ENCODE measurements at places on chromosomes 1 and 21.

DNA sequence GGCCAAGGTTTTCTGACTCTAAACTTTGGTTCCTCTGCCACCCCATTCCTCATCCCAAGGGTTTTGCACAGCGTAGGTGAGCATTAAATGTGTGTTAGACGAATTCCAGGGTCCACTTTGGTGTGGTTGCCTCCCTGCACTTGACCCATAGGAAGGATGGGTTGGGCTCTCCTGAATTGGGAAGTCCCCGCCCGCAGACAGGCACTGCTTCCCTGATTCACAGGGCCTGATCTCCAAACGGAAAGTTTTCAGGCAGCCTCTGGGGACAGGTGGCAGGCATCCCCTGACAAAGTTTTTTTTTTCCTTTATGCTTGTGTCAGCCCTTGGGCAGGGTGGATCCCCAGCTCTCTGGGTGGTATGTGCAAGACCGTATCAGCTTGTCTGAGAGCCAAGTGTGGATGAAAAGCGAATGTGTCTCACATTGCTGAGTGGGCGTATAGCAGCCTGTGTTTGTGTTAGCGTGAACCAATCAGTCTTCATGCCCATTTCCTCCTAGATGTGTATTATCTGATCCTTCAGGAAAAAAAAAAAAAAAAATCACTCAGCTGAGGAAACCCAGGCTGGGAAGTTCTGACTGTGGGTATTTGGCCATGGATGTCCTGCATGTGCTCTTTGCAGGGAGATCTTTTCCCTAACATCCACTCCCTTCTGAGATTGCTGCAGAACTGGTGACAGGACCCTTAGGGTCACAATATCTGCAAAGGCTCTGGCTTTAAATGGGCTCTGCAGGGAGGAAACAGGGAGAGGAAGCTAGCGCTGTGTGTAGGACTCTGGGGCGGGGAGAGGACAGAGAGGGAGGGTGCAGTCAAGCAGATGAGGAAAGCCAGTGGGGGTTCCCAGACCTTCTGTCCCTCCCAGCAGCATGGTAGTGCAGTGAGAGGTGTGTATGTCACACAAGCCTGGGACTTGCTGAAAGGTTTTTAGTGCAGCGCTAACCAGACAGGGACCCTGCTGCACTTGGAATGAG, 42.2 kb upstream of the TRABD2B start:
- no peak for DNase-seq

GRCh38 chr1:87979079-87979478, 650.4 kb downstream of the LMO4 start:
- DNase-seq, result no peak

DNA sequence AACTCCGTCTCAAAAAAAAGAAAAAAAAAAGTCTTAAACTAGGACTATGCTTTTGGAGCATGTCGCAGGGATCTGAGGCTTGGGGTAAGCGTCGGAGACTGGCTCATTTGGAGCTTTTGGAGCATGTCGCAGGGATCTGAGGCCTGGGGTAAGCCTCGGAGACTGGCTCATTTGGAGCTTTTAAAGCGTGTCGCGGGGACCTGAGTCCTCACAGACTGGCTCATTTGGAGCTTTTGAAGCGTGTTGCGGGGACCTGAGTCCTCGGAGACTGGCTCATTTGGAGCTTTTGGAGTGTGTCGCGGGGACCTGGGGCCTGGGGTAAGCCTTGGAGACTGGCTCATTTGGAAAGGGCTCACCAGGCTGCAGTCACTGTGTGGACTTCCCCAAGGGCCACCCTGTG, 13.6 kb upstream of the TSPEAR start:
- DNase-seq, result no peak

GRCh38 chr1:162386292-162387225, 5.0 kb downstream of the C1orf226 start:
- DNase-seq, result no peak

DNA sequence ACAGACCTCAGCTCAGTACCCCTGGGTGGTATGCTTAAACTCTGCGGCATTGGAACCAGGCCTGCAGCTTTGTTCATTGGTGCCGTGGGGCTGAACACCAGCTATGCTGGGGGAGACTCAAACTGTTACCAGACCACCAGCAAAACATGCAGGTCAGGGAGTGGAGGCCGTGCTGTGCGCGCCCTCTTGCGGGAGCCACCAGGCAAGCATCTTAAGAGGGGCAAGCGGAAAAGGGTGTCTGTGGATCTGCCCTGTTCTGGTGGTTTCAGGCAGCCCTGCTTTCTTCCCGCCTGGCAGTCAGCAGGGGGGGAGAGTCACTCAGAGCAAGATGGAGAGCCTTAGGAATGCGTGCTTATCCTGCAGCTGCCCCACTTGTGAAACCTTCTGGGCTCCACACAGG, 276.9 kb upstream of the ZRANB2 start:
- DNase-seq, result no peak

GRCh38 chr21:42575111-42575510, 61.5 kb downstream of the SLC37A1 start:
- no peak for DNase-seq

- DNase-seq, result no peak
Measured at GRCh38 chr1:221632072-221632471, 109.8 kb downstream of the DUSP10 start.

- no peak for DNase-seq
Measured at GRCh38 chr1:18564676-18565075, 66.0 kb upstream of the PAX7 start.

DNA sequence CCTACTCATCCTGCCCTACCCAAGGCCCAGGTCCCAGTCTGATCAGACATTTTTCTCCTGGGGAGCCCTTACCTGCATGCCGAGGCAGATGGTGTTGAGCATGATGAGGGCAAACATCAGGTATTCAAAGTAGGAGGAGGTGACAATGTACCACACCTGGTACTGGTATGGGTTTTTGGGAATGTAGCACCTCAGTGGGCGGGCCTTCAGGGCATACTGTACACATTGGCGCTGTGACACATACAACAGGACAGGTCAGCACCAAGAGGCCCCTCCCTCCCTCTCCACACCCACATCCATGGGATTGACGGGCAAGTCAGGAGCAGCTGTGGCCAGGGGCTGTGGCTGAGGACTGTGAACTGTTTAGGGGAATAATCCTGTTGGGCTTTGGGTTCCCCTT, 37.1 kb upstream of the KIF21B start:
- no peak for DNase-seq

DNA sequence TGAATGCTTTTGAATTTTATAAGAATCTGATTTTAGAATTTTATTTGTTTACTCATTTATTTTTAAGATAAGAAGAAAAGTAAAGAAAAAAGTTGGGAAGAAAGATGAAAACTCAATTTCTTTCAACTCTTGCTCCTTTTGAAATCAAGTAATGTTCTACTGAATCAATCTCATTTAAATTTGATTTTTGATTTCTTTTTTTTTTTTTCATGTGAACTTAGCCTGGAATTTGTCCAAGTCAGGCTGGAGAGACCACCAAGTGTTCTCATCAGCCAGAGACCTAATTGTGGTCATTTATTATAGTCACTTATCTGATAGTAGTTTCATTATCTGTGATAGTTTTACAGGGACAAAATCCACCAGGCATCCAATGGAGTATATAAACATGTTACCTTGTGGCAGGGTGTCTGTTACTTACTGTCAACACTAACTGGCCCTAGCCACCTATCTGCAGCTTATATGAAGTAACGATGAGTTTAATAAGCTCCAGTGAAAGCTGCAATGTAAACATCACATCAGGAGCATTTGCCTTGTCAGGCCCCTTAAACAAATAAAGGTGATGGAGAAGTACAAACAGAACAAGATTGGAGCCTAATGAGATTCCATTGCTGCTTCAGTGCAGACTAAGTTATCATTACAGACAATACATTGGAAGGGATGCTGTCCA, 39.2 kb downstream of the HLX start:
- DNase-seq, result no peak

DNA sequence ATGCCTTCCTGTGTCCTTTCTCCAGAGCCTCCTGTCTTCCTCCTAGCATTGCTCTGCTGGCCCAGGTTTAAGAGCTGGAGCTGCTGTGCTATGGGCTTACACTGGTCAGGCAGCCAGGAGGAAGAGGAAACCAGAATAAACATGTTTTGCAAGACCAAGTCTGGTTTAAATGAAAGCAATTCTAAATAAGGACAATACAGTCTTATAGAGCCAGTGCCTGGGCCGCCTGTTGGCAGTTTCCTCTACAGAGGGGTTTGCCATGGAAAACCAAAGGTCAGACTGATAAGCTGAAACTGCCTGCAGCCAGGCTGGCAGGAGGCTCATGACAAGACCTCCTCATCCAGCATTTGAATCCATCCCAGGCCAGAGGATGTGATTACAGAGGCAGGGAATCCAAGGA, 92.9 kb upstream of the FGGY start:
- no peak for DNase-seq

- DNase-seq, result no peak
Measured at GRCh38 chr1:159089184-159089791, 12.7 kb upstream of the AIM2 start.

GRCh38 chr1:178739285-178740045, 14.4 kb downstream of the RALGPS2 start:
- DNase-seq, result no peak

GRCh38 chr1:239951511-239952140, 140.1 kb upstream of the FMN2 start:
- no peak for DNase-seq

DNA sequence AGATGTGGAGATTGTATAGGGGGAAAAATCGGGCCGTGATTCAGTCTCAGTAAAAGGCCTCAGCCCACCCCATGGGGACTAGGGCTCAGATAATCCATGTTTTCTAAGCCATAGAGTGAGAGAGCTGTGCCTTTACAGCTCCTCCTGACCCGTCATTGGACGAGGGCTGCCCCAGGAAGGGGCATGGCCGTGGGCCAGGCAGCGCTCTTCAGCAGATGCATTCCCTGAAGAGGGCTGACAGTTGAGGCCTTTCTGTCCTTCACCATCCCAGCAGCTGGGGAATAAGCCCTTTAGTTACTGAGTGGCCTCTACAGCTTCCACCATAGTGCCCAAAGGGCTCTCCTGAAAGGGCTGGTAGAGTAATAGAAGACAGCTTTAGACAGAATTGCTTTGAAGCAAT, 57.2 kb downstream of the ST3GAL3 start:
- DNase-seq, result no peak

GRCh38 chr1:45913183-45913683, 109.8 kb downstream of the MAST2 start:
- no peak for DNase-seq

DNA sequence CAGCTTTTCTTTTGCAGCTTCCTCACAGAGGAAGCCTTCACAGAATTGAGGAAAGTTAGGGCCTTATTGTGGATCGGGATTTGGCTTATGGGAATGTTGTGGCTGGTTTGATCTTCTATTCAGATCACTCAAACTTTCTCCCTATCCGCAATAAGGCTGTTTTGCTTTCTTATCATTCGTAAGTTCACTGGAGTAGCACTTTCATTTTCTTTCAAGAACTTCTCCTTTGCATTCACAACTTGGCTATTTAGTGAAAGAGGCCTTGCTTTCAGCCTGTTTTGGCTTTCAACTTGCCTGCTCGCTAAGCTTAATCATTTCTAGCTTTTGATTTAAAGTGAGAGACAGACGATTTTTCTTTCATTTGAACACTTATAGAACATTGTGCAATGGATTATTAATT, 181.9 kb upstream of the B3GALT2 start:
- DNase-seq, result no peak

GRCh38 chr1:203520315-203520714, 26.4 kb downstream of the OPTC start:
- no peak for DNase-seq

DNA sequence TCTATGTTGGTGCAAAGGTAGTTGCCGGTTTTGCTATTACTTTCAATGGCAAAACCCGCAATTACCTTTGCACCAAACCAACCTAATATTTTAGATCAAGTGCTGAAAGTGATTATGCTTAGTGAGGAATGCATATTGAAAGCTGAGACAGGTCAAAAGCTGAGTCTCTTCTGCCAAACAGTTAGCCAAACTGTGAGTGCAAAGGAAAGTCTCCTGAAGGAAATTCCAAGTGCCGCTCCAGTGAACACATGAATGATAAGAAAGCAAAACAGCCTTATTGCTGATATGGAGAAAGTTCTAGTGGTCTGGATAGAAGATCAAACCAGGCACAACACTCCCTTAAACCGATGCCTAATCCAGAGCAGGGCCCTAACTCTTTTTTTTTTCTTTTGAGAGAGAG, 83.1 kb upstream of the ERRFI1 start:
- DNase-seq, result no peak

DNA sequence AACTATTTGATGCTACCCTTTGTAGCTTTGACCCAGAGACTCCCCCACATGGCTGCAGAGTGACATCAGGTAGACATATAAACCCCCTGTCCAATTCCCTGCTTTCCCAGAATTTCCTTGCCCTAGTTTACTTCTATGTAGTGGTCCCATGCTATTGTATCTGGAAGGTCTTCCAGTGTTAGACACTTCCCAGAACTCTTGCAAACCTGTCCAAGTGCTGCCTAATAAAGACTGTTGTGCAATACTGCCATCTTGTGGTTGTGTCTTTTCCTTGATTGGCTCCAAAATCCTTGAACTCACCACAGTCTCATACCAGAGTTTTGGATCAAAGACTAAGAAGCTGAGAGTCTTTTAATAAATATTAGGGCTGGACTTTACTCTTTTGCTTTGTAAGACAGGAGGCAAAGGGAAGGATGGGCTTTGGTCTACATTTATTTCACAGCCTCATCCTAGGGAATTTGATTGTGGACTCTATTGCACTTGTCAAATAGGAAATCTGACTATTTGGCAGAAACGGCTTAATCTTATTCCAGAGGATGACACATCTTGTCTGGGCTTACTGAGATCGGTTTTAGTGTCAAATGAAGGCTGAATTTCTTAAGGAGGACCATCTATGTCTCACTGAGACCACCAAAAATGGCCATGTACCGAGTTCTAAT, 169.9 kb downstream of the LRRC7 start:
- no peak for DNase-seq

DNA sequence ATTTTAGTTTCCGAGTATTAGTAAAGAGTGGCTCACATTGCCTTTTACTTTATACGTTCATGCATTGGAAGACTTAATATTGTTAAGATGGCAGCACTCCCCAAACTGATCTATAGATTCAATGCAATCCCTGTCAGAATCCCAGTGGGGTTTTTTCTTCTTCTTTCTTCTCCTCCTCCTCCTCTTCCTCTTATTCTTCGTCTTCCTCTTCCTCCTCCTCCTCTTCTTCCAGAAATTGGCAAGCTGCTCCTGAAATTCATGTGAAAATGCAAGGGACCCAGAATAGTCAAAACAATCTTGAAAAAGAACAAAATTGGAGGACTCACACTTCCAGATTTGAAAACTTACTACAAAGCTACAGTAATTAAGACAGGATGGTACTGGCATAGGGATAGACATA, 23.2 kb upstream of the MACF1 start:
- DNase-seq, result no peak
